ENCODE measurements at places on chromosomes 1 and 21.

GRCh38 chr21:32572574-32573420 is 12.5 kb downstream of the TCP10L start:
- no peak for DNase-seq

DNA sequence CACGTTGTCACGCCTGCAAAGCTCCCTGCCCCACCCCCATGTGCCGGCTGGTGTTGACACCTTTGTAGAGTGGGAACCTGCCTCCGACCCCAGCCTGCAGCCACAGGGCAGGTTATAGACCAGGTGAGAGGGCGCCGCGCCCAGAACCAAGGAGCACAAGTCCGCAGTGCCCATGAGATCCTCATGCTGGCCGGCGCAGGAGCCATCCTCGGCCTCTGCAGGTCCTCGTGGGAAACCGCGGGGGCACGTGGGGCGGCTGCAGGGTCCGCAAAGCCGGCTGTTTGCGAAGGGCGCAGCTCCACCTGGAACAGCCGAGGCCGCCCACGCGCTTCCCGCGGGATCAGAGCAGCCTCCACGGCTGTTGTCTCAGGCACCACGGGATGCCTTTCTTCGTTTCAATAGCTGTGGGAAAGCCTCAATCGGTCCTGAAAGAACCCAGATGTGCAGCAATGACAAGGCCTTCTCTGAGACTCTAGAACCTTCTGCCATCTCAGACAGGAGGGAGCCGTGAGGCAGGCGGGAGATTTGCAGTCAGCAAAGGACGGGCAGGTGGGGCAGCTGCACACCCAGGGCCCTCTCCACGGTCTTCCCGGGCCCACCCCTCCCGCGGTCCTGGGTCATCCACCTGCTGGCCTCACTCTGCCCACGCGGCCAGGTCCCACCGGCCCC is 29.9 kb downstream of the POFUT2 start:
- no peak for DNase-seq

DNA sequence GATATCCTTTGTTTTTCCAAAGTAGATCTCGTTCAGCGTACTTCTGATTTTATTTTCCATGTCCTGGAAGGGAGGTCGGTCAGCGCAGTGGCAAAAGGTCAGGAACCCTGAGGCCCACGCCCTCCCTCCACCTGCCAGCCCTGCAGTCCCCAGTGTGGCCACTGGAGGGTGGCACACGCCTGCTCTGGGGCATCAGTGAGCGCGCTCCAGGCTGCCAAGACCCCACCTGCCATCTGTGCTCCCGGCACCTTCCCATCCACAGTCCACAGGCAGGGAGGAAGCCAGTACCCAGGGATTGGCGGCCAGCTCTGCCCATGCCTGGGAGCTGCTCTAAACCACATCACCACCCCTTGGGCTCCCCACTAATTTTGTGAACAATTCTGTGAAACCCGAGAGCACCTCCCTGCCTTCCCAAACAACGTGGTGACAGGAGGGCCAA is 32.3 kb downstream of the SLC66A1 start:
- no peak for DNase-seq

- no peak for DNase-seq
Observed at GRCh38 chr21:41526478-41527087, 18.6 kb upstream of the TMPRSS2 start.

DNA sequence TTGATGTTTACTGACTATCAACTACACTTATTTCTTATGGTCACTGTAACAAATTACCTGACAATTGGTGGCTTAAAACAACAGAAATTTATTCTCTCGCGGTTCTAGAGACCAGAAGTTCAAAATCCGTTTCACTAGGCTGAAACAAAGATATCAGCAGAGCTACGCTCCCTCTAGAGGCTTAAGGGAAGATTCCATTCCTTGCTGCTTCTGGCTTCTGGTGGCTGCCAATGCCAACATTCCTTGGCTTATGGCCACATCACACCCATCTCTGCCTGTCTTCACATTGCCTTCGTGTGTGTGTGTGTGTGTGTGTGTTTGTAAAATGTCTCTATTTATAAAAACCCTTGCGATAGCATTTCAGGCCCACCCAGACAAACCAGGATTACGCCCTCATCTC is 66.4 kb downstream of the LMX1A start:
- DNase-seq, result no peak

GRCh38 chr1:160376525-160377131 is 9.8 kb downstream of the NHLH1 start:
- DNase-seq, result no peak

GRCh38 chr1:10007169-10007568 is 10.1 kb downstream of the RBP7 start:
- no peak for DNase-seq

GRCh38 chr1:32538887-32539583 is at the start of gene ZBTB8A:
ZBTB8A (plus strand) TSS chr1:32539427; CDS start chr1:32592932, 53,505 bp downstream.
- peak; percentile 25 for DNase-seq

DNA sequence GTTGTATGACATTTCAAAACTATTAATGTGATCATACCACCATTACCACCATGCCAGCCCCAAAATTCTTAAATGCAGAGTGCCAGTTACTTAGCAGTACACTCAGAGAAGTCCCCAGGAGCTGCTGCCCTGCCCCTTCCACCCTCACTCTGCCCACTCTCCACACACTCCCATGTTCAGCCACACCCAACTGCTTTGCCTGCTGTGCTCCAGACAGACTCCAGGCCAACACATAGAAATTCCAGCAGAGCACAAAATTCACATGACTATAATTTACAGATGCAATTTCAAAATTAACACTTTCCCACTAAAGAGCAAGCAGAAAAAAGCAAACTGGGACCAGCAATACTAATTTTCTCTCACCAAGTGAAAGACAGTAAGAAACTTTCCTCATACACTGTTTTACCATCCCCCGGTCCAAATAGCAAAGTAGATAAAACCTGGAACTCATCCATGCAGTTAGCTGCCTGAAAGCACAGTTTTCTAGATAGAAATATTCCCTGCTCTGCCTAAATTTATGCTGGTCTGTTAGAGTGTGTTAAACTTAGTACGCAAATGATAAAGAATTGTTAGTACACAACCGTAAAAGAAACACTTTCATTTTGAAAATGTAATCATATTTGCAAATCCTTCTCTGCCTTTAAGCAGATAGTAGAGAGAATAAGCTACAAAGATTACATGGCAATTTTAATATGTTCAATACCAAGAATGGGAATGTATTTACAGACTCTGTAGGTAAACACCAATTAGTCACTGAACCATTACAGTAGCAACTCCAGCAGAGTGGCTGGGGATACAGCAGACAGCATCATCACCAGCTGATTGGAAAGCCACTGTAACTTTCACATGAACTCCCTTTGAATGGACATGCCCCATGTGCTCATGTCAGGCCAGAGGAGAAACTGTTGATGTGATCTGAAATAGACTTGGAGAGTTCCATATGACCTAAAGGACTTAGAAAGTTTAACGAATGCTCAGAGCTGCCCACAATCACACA is 176.5 kb downstream of the VAV3 start:
- no peak for DNase-seq

- DNase-seq, result no peak
Observed at GRCh38 chr1:238811211-238811879, 575.0 kb upstream of the CHRM3 start.

DNA sequence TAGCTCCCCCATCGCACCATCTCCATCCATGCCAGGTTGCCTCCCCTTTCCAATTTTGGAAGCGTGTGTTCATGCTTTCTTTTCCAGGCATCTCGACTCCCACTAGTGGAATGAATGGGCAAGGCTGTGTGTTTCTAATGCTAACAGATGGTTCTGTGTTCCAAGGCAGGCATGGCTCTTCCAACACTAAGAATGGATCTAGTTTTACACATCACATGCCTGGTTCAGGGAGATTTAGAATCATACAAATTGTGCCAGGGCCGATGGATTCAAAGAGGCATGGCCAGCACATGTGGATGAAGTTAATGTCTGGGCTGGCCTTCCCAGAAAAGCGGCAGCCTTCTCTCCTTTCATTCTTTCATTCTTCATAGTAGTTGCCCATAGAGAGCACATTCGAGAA is 438.7 kb downstream of the PRDM2 start:
- DNase-seq, result no peak

GRCh38 chr1:213621077-213621476 is 366.7 kb upstream of the PROX1 start:
- DNase-seq, result no peak

GRCh38 chr1:48659801-48660200 is 116.9 kb downstream of the BEND5 start:
- no peak for DNase-seq

- DNase-seq, result no peak
Observed at GRCh38 chr1:244303610-244303969, 148.1 kb downstream of the ADSS2 start.

DNA sequence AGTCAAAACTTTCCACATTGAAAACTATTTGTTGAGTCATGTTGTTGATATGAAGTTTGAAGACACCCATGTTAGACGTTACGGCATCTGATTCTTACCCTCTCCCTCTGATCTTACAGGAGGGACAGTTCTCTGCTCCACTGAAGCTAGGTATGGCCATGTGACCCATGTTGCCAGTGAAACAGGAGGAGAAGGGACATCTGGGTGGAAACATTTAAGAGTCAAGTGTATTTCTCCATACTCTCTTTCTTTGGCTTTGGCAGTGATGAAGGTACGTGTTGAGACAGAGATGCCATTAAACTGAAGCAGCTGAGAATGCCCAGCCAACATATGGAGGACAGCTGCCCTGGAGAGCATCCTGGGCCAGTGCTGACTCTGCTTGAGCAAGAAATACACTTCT is 198.4 kb upstream of the PTGFR start:
- DNase-seq, result no peak
